ENCODE measurements at places on chromosomes 5 and 9.
A peak's percentile ranks its signal among the peaks of the same experiment; 100 is the strongest.

GRCh38 chr5:74386571-74387334 lies 253.8 kb downstream of the ENC1 start:
- DNase-seq: peak; percentile 23

DNA sequence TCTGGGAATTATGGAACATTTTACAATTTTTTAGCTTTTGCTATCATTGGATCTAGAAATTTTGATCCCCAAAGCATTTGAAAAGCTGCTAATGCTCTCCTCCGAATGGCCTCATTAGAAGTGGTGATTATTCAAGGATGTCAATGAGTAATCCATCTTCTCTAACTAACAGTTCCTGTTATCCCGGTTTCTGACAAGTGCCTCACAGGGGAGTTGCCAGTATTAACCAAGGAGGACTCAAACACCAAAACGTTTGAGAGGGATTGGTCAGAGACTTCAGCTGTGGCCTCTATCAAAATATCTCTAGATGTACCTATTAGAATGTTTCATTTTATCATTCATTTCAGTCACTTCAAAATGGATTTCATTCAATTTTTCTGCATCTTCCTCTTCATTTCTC lies 208.3 kb upstream of the ITGA1 start:
- no peak for DNase-seq

DNA sequence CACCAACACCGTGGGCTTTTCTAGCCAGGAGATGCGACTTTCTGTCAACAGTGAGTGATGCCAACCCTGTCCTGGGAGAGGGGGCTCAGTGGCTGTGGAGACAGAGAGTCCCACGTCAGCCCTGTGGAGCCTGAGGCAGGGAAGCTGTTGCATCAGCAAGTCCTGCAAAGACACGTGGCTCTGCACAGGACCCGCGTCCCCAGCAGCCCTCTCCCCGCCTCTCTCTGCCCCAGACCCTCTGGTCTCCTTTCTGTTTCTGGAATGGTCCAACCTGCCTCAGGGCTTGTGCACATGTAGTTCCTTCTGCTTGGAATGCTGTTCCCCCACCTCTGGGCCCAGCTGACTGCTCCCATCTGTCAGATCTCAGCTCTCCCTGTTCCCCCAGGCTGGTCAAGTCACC lies 60.4 kb downstream of the HMCN2 start:
- DNase-seq: no peak

GRCh38 chr5:81893961-81894360 lies 77.9 kb upstream of the ATG10 start:
- DNase-seq: no peak

DNA sequence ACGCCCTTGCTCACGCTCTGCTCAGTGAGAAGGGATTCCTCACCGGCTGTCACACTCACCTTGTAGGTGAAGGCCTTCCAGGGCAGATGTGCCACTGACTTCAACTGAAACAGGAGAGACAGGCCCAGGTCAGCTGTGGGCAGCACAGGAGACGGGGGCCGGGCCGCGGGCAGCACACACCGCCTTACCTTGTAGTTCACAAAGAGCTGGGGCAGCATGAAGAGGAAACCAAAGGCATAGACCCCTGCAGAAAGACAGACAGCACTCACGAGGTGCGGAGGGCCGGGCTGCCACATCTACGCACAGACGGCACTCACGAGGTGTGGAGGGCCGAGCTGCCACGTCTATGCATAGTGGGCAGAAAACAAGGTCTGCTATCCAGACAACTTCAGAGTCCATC lies 23.3 kb downstream of the CLPTM1L start:
- DNase-seq: no peak

Data from AG04450 (cell line).